ENCODE measurements at places on chromosomes 6 and 20.

DNA sequence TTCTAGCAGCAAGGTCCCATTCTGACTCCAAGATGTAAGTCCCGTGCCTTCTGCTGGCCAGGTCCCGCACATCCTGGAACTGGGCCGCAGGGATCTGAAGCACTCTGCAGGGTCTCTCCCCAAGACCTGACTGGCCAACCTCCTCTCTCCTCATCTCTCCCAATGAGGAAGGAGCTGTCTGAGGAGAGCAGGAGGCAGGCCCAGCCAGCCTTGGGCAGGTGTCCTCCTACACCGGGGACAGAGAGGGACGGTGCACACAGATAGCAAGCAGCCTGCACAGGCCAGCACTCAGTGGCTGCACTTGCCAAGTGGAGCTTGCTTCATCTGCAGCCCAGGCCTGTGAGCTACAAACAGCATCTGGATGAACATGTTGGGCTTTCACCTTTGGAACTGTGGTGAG, 76.8 kb upstream of the CD93 start:
- DNase-seq: no peak

DNA sequence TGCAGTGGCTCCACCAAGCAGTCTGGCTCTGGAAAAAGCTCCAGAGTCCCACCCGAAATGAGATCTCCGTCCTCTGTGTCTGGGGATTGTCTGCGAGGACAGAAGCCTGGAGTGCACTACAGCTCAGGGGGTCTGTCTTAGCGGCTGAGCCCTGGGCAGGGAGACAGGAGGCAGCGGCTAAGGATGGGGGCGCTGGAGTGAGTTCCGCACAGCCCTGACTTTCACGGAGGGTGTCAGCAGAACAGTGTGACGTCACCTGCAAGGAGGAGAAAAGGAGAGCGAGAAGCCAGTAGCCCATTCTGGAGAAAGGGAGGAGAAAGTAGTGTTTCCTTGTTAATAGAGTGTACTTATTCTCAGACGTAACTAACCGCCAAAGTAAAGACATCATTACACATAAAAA, 97.6 kb downstream of the FAM50B start:
- DNase-seq: no peak

- no peak for DNase-seq
These were observed 120.4 kb downstream of the TOX2 start for GRCh38 chr20:44034965-44035635.

GRCh38 chr20:58131551-58132142, 96.8 kb downstream of the ANKRD60 start:
- DNase-seq: no peak

GRCh38 chr20:58384821-58385220, 4.2 kb upstream of the VAPB start:
- no peak for DNase-seq

DNA sequence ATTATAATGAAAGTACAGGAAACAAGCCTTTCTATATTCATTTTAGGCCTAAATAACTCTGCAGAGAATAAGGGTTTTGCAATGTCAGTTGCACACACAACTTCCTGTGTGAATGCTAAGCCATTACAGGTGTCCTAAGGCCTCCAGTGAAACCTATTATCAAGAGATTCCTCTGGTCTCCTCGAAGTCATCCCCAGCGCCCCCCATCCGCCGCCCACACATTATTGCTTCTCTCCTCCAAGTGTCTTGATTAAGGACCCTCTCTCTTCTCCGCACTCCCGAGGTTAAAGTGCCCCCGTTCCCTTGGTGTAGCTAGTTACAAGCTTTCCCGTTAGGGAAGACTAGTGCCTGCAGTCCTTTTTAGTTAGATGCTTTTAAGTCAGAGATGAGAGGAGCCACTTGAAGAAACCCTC, 1.3 kb downstream of the HIVEP2 start:
- DNase-seq: no peak

GRCh38 chr20:46324960-46325703, 16.8 kb upstream of the CDH22 start:
- DNase-seq: no peak

DNA sequence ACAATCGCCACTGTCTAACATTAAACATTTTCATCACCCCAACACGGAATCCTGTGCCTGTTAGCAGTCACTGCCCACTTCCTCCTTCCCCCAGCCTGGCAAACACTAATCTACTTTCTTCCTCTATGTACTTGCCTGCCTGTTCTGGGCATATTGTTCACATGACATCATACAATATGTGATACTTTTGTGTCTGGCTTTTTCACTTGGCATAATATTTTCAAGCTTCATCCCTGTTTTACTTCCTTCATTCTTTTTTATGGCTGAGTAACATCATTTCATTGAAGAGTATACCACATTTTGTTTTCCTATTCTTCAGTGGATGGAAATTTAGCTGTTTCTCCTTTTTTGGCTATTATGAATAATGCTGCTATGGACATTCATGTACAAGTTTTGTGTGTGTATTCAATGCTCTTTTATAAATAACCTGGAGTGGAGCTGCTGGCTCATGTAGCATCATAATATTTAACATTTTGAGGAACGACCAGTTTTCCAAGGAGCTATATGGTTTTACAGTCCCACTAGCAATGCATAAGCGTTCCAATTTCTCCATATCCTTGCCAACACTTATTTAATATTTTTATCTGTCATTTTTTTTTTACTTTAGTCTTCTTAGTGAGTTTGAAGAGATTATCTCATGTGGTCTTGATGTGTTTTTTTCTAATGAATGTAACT, 360.1 kb downstream of the HDGFL1 start:
- DNase-seq: no peak

GRCh38 chr20:48026981-48027592, 241.8 kb upstream of the SULF2 start:
- no peak for DNase-seq

DNA sequence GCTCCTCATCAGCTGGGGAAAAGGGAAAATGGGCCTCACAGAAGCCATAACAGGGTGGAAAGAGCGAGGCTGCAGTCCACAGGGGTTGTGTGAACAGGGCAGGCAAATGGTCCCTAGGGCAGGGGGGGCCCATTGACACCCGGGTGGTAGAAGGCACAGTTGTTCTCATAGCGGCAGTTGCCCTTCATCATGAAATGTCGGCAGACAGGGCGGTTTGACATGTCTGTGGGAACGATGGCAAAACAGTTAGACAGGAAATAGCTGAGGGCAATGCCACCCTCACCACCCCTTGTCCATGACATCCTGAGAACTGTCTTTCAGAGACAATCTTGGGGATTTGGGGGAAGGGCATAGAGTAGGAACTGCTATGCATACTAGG, 15.6 kb downstream of the PPP1R10 start:
- DNase-seq: no peak

DNA sequence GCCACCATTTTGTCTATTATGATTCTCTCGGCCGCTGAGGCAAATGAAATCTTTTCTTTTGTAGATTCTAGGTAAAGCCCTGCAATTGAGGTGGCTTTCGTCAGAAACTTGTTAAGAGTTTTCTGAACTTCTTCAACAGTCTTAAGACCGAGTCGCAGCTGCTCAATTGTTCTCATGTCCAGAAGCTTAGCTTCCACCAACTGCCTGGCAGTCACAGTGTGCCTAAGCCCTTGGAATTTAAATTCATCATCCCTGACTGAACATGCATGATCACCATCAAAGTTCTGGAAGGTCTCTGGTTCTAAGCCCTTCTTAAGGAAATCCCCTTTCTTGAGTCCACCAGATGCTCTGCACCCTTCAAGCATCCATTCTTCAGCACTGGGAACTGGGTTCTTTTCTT, 25.7 kb downstream of the DST start:
- no peak for DNase-seq

- no peak for DNase-seq
These were observed 1.9 kb downstream of the PHIP start for GRCh38 chr6:79076160-79076559.

DNA sequence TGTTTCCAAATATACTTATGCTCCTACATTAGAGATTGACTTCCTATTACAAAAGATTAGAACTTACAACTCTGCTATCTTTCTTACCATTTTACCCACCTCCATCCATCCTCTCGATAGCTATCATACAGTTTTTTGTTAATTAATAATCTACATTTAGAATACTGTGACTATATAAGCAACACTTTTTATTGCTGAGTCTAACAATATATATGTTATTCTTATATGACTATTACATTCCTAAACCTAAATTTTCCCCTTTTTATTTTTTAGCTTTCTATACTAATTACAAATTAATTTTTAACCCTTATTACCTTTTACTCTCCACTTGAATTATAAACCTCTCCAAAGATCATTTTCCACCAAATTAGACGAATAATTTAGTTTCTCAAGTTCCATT, 57.0 kb downstream of the RNF217 start:
- DNase-seq: no peak

DNA sequence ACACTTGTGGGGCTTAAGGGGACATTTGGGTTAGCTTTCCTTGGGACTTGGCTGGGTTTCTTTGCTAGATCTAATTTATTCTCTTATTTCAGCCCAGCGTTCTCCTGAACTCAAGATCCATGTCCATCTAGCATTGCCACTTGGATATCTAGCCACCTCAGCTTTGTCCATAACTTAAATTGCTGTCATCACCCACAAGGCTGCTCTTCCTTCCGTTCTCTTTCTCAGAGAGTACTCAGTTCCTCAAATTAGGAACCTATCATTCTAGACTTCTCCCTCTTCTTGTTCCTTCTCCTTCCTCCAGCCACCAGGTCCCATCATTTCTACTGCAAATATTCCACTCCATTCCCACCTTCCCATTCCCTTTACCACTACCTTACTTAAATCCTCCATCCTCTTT, 4.3 kb downstream of the SMIM26 start:
- DNase-seq: no peak

DNA sequence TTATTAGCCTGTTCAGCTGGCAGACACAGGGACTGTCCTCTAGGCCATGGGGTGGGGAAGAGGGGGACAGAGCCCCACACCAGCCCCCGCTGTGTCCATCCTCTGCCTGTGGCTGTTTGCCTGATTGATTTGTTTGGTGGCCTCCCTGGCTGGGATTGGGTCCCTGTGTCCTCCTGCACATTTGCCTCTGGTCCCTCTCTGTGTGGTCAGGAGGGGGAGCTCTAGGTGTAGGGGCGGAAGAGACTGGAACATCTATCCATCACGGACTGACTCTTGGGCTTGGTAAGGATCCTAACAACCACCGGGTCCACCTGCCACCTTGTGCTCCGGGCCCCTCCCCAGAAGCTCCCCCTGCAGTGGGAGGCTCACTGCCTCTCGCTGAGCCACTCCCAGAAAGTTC, 38.4 kb upstream of the CCDC167 start:
- DNase-seq: no peak

- no peak for DNase-seq
These were observed 8.5 kb upstream of the C6orf141 start for GRCh38 chr6:49541936-49542335.

- DNase-seq: no peak
These were observed 19.1 kb downstream of the TLDC2 start for GRCh38 chr20:36895036-36895435.

DNA sequence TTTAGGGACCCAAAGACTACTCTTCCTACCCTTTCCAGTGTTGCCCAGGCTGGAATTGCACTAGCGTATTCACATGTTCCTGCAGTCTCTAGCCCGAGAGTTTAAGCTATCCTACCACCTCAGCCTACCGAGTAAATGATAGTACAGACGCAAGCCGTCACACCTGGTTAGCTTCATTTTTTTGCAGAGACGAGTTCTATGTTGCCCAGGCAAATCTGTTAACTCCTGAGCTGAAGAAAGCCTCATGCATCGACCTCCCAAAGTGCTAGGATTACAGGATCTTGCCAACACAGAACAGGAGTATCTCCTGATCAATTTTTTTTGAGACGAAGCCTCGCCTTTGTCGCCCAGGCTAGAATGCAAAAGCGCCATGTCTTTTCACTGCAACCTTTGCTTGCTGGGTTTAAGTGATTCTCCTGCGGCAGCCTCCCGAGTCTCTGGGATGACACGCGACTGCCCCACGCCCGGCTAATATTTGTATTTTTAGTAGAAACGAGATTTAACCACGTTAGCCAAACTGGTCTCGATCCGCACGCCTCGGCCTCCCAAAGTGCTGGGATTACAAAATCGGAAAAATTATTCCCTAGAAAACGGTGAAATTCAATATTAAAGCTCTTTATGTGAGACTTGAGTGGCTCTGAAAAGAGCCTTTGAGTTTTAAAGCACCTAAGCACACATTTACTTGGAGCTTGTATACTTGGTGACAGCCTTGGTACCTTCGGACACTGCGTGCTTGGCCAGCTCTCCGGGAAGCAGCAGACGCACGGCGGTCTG, 128.5 kb downstream of the HFE start:
- no peak for DNase-seq

GRCh38 chr20:48359692-48360341, 468.0 kb downstream of the PREX1 start:
- no peak for DNase-seq

DNA sequence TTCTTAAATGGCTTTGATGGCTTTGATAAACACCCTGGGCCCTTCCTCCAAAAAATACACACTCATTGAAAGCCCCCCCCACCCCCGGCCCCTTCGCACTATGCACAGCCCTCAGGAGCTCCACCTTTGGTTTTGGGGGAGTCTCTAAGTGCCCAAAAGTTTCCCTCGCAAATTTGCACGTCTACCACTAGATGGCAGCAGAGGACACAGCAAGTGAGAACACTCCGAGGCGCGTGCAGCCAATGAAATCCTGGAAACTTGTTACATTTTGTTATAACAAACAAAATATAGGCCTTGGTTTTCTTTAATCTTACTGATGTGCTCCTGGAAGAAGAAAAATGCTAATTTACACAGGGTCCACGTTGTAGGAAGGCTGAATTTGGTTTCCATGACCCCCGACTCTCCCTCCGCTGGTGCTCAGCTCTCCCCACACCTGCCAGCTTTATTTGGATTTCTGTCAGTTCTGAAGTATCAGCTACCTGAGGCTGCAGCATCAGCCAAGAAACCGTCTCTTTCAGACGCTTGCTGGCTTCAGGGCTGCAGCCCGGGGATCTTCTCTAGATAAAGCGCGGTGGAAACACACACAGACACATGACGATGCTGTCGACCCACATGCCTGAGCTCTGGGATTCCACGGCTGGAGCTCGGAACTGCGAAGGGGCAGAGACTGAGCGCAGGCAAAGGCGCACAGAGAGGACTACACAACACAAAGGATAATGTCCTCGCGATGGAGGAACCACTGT, 148.3 kb upstream of the RPS6KA2 start:
- DNase-seq: no peak

GRCh38 chr6:142013875-142014495, 118.7 kb upstream of the GJE1 start:
- DNase-seq: no peak

DNA sequence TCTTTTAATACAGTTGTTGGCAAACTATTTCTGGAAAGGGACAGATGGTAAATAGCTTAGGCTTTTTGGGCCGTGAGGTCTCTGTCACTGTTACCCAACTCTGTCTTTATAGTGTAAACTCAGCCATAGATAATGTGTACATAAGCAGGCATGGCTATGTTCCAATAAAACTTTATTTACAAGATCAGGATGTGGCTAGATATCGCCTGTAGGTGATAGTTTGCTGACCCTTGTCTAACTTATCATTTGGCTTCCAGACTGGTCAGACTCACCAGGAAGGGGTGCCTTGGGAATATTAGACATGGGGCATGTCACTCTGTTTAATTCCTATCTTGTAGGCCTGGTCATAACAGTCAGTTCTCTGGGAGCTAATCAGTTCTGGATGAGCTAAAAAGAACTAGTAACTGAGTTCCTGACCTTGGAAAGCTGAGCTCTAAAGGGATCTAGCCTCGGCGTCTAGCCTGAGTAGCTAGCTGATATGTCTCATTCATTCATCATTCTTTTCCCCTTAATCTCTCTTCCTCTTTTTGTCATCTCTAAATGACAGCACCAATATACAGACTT, 163.6 kb downstream of the SLC16A10 start:
- no peak for DNase-seq

- no peak for DNase-seq
These were observed 138.1 kb upstream of the MARCKS start for GRCh38 chr6:113719064-113719463.

GRCh38 chr20:58986286-58986967, 5.4 kb downstream of the NELFCD start:
- DNase-seq: no peak

All from breast epithelium (tissue), 4 donors.